ENCODE measurements at places on chromosomes 12 and 14.

DNA sequence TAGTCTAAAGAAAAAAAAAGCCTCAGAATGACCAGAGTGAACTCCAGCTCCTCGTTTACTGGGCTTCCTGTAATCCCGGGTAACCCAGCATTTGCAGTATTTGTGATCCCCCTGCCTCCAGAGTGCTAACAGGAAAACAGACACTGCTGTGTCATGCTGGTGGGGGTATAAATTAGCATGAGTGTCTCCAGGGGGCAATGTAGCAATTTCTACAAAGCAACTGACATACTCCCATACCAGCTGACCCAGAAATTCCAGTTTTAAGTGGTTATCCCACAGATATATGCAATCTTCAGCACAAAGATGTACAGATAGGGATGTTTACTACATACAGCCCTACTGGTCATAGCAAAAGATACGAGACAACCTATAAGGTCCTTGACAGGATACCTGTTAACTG lies 18.8 kb downstream of the TTC7B start:
- no peak for DNase-seq

DNA sequence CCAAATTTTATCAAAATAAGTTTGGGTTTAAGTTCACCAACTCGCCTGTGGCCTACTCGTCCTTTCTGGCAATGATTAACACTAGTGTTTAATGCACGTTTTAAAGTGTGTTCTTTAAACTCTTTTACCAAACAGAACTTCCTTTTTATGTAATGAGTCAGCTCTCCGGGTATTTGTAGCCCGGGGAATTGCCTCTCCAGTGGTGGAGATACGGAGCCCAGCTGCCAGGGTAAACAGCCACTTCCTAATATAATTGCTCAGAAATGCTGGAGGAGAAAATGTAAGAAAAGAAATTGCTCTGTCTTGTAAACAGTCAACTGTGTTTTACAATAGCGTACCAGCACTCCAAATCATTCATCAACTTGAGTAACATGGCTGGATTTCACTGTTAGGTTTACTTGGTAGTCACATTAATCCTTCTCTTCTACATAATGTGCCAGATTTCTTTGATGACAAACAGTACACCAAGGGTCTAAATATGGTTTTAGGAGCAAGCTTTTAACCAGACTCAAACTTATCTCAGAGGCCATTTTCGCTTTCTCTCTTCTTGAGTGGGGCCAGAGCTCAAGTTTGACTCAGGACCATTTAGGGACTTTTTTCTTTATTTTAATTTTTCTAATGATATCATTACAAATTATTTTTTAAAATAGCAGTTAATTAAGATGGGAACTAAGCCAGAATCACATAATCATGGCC lies 101.2 kb upstream of the SLC38A2 start:
- DNase-seq, result no peak

GRCh38 chr14:37623426-37623951 lies 28.1 kb downstream of the TTC6 start:
- peak; percentile 90 for DNase-seq

GRCh38 chr14:34937876-34938275 lies 44.9 kb upstream of the SRP54 start:
- no peak for DNase-seq

DNA sequence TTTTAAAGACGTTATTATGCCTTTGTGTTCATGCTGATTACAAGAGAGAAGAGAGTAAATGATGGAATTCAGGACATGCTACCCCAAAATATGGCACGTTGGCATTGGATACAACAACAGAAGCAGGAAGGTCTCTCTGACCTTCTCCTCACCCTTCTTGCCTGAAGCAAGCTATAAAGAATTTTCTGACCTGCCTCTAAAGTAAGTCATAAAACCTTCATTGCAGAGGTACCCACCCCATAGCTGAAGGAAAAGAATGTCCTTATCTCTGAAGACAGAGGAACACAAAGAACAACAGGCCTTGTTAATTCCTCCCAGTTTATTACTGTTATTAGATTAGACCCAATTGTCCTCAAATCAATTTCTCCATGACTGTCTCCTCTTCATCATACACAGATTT lies 176.2 kb downstream of the FBXL14 start:
- no peak for DNase-seq

GRCh38 chr12:117141097-117141898 lies 42.1 kb upstream of the TESC start:
- DNase-seq, result no peak

Measured in NCI-H446 treated with DMSO at 0.1 percent for 48 hours (cell line).